Skeletal muscle cell (primary cell): ENCODE measurements at places on chromosomes 7 and 10.
A peak's percentile ranks its signal among the peaks of the same experiment; 100 is the strongest.

- no peak for DNase-seq
Measured at GRCh38 chr7:70349031-70349430, 750.8 kb downstream of the AUTS2 start.

DNA sequence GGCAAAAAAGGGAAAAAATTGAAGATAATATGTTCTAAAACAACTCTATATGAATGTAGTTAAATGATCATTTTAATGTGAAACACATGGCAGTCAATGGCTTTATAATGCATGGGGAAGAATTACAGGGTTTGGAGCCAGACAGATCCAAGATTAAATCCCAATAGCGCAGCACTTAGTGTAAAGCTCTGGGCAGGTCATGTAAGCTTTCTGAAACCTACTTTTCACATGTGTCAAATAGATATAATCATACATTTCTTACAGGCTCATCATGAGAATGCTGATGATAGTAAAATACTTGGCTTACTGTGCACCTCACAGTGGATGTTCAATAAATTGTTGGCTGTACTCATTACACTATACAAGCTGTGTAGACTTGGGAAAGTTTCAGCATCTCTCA is 48.0 kb upstream of the ZNF365 start:
- no peak for DNase-seq

- DNase-seq, result no peak
Measured at GRCh38 chr7:16561943-16562342, 35.3 kb downstream of the LRRC72 start.

GRCh38 chr10:26969145-26969926 is 108.6 kb upstream of the ABI1 start:
- peak; percentile 3 for DNase-seq

- DNase-seq, result no peak
Measured at GRCh38 chr10:43962346-43963191, 313.9 kb upstream of the ZNF32 start.

DNA sequence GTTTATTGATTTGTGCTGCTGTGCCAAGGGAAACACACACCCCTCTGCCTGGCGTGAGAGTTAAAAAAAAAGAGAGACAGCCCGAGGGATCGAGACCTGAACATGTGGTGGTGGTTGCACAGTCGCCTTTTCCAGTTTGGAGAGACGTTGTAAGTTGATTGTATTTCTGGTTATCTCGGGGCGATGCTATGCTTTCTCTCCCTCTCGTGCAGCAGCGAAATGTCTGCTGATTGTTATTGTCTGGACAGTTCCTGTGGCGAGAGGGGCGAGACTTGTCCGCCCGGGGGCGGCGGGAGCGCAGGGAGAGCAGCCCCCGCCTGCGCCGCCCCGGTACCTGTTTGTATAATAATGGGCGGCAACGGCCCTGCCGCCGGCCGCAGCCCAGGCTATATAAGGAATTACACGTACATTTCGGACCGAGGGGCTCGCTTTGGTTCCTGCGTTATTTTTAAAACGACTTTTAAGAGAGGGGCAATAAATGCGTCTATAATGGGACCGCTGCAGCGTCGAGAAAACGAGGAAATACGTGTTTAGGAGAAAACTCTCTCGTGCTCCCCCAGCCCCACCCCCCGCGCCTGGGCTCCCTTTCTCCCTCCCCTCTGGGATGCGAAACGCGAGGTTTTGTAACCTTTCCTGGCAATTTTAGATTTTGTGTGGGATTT is 1.7 kb downstream of the ZEB1 start:
- no peak for DNase-seq

- no peak for DNase-seq
Measured at GRCh38 chr10:101132636-101133473, 1.8 kb downstream of the TLX1 start.

- no peak for DNase-seq
Measured at GRCh38 chr7:134985894-134986362, 380 bp upstream of the AGBL3 start.

DNA sequence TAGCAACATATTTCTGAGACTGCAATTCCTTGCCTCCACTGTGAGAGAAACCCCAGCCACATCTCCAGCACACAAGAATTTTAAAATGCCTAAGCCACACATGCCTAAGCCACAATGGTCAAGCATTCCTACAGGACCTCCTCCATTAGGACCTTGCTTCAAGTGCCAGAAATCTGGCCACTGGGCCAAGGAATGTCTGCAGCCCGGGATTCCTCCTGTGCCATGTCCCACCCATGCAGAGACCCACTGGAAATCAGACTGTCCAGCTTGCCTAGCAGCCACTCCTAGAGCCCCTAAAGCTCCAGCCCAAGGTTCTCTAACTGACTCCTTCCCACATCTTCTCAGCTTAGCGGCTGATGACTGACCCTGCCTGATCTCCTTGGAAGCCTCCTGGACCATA is 117.5 kb downstream of the AHR start:
- no peak for DNase-seq

GRCh38 chr10:112756235-112756527 is 193.9 kb upstream of the TCF7L2 start:
- DNase-seq, result no peak

- no peak for DNase-seq
Measured at GRCh38 chr7:2436341-2437104, 33.1 kb downstream of the CHST12 start.

DNA sequence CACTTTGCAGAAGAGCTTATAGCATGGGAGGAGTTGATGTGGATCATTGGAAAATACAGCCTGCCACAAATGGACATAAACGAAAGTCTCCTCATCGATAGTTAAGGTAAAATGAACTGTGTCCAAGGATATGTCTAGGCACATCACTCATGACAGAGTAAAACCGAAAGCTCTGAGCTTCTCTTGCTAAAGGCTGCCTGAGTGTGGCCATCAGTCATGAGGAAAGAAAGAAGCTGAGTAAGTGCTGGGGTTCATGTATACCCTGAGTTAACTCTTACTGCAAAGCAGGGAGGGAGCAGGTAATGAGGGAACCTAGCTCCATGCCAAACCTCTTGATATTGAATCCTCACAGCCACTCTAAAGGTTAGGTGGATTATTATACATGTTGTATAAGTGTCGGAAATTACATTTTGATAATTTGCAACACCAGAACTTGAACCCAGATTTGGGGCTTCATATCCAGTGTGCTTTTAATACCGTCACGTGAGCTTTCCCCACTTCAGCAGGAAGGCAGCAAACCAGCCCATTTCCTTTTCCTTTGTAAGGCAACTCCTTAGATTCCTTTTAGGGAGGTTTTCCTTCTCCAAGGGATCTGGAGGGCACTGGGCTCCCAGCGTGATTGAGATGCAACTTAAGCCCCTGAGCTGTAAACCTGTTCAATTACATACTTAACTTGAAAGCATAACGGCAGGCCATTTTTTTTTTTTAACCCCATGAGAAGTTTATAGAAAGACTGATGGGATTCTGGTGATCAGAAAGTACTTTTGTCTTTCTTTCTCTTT is 215.0 kb downstream of the PHF14 start:
- no peak for DNase-seq

- DNase-seq, result no peak
Measured at GRCh38 chr10:49268185-49268584, 30.8 kb upstream of the C10orf71 start.

DNA sequence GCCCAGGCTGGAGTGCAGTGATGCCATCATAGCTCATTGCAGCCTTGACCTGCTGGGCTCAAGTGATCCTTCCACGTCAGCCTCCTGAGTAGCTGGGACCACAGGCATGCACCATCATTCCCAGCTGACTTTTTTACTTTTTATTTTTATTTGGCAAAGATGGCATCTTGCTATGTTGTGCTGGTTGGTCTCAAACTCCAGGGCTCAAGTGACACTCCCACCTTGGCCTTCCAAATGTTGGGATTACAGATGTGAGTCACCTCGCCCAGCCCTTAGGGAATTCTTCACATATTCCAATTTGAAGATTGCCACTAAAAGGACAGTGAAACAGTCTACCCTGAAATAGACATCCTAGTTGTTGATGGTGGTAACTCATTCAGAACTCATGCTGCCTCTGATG is 27.7 kb downstream of the SUGCT start:
- DNase-seq, result no peak
